ENCODE measurements at places on chromosomes 5 and 9. TPM values are rescaled to one million over a fixed set of nuclear protein-coding genes. Genes with fewer than 3 reads are reported as not detected.

Gene FCN1
- 5.7 TPM for total RNA-seq

GRCh38 chr9:136669791-136670464, 7.2 kb downstream of the EGFL7 start:
- no peak for DNase-seq

DNA sequence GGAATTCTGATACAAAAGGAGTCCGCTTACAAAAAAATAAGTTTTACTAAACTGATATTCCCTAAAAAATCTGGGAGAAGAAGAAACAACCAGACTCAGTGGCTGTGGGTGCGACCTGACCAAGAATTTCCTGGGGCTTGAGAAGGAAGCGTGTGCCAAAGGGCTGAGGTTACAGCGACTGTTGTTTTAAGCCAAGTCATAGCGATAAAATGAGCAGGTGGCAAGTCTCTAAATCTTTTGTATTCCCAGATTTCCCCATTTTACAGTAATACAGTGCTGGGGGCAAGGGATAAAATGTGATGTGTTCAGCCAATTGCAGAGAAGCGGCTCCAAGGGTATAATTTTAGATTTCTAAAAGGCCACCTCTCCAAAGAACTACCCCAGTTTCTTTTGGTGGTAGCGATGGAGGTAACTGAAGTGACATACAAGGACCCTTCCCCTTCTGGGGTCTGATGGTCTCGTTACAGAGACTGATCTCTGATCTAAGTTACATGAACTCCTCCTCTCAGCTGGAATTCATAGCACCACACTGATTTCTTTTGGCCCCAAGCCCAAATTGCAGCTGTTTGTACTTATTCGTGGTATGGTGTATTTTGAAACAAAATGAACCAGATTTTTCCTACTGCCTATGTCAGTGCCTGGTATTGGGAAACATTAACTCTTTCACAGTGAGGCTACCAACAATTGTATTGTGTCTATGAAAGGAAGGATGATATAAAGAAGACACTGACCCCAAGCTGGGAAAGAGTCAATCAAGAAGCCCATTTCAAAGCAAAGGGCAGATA, 41.6 kb downstream of the LPAR1 start:
- DNase-seq, result no peak

- DNase-seq, result no peak
Measured at GRCh38 chr9:97940233-97940632, 2.3 kb upstream of the HEMGN start.

Gene C5orf58
- not detected for total RNA-seq

GRCh38 chr9:29432191-29432590, 1858.9 kb upstream of the C9orf72 start:
- DNase-seq, result no peak

DNA sequence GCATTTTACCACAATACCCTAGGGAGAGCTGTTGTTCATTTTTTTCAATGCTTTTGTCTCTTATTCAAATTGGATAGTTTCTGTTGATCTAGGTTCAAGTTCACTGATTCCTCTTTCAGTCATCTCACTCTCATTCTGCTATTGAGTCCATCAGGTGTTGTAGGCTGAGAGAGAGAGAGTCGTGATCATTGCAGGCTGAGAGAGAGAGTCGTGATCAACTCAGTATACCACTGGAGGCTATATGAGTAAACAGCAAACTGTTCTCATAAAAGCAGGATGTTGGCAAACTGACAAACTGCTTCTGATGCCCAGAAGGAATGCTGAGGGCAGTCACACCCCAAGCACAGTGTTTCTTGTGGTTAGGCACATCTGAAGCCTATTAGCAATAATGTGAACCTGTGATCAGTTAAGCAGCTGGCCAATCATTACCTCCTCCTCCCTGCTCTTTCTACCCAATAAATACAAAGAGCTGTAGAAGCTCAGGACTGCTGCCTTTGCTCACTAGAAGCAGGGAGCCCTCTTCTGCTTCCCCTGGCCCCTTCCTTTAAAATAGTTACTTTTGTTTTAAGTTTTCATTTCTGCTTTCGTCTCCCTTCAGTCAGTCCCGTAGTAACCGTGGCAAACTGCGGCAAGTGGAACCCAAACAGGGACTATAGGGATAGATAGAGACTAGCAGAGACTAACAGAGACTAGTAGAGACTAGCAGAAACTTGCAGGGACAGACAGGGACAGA, 476.1 kb upstream of the ACO1 start:
- DNase-seq, result no peak

Measured in Right ventricle myocardium inferior (tissue), 1 donor.